ENCODE measurements at places on chromosomes 7 and 10. TPM values are rescaled to one million over a fixed set of nuclear protein-coding genes. Genes with fewer than 3 reads are reported as not detected.

DNA sequence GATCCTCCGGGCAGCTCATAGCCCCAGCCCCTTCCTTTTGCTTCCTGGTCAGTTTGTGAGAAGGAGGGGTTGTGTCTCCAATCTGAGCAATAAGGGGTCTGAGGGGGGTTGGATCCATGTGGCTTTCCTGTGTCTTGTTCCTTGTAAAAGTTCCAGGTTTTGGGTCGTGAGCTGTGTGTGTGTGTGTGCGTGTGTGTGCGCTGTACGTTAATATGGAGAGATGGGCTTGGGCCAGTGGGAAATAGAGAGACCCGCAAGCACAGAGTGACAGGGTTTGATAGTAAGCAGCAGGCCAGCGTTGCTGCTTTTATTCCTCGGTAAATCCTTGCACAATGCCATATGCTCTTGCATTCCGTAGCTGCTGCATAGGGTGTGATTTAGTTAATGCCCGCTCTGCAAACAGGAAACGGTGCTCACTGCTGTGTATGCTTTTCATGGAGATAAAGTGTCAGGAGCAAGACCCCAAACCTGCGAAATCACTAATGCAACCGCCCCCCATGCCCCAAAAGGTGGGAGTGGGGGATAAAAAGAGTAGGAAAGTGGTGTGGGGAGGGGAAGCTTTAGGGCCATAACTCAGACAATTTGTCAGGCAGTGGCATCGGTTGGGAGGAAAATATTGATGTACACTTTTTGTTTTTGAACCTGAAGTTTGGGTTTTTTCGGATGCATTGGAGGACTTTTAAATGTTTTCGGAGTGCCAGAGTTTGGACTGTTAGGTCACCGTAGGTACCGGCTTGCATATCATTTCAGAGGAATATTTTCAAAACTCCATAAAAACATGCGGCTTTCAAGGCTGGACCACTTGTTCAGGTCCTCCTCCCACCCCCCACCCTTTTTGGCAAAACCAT lies 108.7 kb downstream of the TCF7L2 start:
- peak; percentile 46 for DNase-seq

GRCh38 chr7:93054975-93055374 lies 62.8 kb downstream of the SAMD9 start:
- DNase-seq, result no peak

DNA sequence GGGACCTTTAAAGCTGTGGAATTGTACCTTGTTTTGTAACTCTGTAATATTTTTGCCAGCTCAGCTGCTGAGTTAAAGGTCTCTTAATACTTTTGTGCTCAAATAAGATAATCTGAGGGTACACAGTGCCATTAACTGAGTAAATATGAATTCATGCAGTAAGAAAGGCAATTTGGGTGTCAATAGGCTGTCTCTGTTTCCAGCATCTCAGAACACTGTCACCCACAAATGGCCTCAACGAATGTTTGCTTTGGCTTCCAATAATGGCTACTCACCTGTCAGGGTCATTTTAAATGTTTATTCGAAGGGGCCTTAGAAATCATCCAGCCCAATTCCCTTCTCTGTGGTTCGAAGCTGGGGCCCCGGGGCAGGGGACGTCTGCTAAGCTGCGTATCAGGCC lies 225.4 kb downstream of the ZMYND11 start:
- no peak for DNase-seq

- no peak for DNase-seq
Measured at GRCh38 chr7:51476026-51476425, 159.4 kb upstream of the COBL start.

- DNase-seq, result no peak
Measured at GRCh38 chr10:95419399-95419798, 128.6 kb upstream of the PDLIM1 start.

GRCh38 chr7:98493030-98493778 lies 92.3 kb upstream of the BAIAP2L1 start:
- DNase-seq, result no peak

DNA sequence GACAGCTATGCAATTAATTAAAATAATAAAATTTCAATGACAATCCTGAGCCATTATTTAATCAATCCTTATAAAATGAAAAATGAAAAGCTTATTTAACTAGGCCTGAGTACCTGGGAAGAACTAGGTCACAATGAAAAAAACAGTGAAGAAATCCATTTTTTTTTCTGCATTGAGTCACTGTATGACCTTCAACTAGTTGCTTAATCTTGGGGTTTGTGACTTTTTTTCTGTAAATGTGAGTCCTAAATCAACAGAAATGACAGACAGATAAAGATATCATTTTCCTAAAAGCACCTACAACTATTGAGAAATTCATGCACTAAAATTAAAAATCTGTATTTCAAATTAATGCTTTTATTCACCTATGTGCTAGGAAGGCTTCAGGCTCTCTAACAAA lies 96.8 kb downstream of the TMEM26 start:
- no peak for DNase-seq

Gene ABCC2
- 0.75 TPM for total RNA-seq

Gene TFR2
- 0.68 TPM for total RNA-seq

Gene TBXAS1
- total RNA-seq, result 22.2 TPM
